Fibroblast of upper back skin (primary cell): ENCODE measurements at places on chromosomes 3 and 15.

GRCh38 chr15:40366457-40367370, 8.7 kb downstream of the DISP2 start:
- no peak for DNase-seq

GRCh38 chr3:86973440-86973839, 17.5 kb downstream of the VGLL3 start:
- DNase-seq, result peak; percentile 85

GRCh38 chr15:94228611-94229010, 2.8 kb upstream of the MCTP2 start:
- DNase-seq, result no peak

DNA sequence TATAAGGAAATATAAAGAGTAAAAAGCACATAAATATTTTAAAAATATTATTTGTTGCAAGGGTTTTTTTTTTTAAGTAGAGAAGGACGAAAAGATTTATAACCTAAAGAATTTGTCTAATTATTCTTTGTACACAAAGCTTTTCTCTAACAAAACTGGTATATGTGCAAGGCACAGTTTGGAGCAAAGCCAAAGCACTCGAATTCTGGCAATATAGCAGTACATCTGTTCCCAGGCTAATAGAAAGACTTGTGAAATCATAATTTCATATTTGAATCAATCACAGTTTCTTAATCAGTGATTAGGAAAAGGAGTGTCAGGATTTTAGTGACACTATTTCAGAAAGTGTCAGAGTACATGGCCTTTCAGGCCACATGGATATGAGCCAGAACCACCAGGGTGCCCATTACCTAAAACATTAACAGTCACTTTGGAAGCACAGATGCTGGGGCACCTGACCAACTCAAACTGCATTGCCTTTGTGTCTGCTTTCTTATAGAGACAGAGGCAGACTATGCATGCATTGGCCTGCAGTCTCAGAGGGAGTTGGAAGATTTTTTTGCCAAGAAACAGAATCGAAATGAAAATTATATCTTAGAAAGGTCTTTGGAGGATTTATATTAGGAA, 651.8 kb upstream of the SGO1 start:
- DNase-seq, result no peak

- DNase-seq, result no peak
Measured at GRCh38 chr15:40597024-40597423, 3.0 kb downstream of the KNL1 start.

GRCh38 chr15:61681038-61681418, 379.2 kb downstream of the VPS13C start:
- DNase-seq, result no peak

- DNase-seq, result no peak
Measured at GRCh38 chr15:89197503-89197971, 23.8 kb downstream of the RLBP1 start.

DNA sequence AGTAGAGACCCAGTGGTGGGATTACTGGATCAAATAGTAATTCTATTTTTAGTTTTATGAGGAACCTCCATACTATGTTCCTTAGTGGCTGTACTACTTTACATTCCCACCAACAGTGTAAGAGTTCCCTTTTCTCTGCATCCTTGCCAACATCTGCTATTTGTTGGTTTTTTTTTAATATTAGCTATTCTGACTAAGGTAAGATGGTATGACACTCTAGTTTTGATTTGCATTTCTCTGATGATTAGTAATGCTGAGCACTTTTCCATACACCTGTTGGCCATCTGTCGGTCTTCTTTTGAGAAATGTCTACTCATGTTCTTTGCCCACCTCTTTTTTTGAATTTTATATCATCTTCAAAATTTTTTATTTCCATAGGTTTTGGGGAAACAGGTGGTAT, 34.2 kb upstream of the RAP2B start:
- DNase-seq, result peak; percentile 54

DNA sequence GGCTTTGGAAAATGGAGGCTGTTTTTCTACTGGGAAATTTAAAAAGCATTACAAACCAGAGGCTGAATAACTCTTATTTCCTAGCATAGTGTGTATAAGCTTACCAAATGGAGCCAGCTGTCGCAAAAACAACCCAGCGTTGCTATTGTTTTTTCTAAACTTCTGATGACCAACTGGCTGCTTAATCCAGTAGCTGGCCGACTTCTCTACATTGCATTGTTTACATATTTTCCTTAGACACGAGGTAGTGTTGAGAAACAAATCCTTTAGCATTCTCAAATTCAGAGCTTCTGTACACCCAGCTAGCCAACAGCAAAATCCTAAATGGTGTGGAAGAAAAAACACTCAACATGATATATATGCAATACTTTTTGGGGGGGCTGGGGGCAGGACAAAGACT, 161.0 kb upstream of the ADAMTS9 start:
- no peak for DNase-seq

DNA sequence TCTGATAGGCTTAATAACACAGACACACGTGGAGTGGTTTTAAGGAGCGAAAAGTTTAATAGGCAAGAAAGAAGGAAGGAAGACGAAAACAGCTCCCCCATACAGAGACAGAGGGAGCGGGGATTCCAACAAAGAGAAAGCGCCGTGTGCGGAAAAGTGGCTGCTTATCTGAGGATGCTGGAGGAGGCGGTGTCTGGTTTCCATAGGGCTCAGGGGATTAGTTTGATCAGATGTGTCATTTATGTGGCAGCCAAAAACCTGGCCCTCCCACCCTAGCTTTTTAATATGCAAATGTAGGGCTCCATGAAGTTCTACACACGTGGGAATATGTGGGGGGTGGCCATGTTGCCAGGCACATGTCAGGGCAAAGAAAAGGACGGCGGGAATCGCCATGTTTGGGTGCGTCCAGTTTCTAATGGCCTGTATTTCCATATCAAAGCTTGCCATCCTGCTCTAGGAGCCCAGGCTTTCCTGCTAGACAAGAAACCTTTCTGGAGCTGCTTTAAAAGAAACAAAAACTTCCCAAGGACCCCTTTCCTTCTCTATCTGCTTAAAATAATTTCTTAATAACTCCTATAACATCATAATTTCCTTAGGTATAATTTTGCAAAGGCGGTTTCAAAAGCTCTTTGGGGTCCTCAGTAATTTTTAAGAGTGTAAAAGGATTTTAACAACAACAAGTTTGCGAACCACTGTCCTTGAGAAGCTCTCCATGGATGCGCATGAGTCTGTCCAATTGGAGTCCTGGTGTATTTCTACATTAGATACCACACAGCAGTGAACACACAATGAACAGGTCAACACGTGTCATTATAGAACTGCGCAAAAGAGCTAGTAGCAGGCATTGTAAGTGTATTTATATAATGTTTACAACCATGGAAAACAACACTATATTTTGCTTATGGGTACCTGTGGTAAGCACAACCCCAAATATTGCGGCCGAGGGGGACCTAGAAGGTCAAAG, 622 bp upstream of the ZNF589 start:
- DNase-seq, result no peak

DNA sequence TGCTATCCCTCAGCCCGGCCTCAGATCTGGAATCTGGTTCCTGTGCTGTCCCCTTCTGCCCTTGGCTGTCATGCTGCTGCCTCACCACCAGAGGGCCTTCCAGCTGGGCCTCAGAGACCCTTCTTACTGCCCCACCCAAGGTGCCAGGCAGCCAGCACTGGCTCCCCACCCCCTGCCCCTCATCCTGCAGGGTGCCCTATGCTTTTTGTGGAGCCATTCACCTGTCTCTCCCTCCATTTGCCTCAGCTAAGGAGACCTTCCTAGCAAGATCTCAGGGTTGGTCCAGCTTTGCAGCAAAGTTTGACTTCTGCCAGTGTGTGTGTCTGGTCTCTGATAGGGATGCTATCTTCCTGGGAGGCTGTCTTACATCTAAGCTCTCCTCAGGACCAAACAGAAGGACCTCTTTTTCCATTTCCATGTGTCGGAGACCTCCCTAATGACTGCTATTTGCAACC, 1.9 kb upstream of the VWA5B2 start:
- peak; percentile 18 for DNase-seq
